Stimulated activated CD8-positive, alpha-beta memory T cell treated with anti-CD3 and anti-CD28 coated beads, Interleukin-2, amount 100 ng/mL, for 1 hour (primary cell): ENCODE measurements at places on chromosomes 11 and 22.

DNA sequence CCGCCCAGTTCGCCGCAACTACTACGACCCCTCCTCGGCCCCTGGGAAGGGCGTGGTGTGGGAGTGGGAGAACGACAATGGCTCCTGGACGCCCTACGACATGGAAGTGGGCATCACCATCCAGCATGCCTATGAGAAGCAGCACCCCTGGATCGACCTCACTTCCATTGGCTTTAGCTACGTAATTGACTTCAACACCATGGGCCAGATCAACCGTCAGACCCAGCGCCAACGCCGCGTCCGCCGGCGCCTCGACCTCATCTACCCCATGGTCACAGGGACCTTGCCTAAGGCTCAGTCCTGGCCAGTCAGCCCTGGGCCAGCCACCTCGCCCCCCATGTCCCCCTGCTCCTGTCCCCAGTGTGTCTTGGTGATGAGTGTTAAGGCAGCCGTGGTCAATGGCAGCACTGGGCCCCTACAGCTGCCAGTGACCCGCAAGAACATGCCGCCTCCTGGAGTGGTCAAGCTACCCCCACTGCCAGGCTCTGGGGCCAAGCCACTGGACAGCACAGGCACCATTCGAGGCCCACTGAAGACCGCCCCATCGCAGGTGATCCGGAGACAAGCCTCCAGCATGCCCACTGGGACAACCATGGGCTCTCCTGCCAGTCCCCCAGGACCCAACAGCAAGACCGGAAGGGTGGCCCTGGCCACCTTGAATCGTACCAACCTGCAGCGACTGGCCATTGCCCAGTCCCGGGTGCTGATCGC, 10.0 kb downstream of the DTX4 start:
- DNase-seq = no peak

DNA sequence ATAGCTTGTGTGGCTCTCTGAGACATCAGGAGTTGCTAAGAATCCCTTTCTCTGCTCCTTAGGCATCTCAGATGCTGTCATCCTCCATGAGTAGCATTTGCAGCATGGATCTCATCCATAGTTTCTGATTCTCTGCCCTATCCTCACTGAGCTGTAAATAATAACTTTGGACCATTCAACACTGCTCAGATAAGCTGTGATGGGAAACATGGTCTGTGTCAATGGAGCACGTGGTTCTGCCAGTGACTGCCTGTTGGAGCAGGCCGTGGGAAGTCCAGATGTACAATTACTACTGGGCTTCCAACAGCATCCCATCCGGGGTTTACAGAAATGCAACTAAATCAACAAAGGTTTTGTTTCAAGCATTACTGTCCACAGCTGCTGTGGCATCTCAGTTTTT, 160.1 kb downstream of the OR4C45 start:
- DNase-seq = no peak

DNA sequence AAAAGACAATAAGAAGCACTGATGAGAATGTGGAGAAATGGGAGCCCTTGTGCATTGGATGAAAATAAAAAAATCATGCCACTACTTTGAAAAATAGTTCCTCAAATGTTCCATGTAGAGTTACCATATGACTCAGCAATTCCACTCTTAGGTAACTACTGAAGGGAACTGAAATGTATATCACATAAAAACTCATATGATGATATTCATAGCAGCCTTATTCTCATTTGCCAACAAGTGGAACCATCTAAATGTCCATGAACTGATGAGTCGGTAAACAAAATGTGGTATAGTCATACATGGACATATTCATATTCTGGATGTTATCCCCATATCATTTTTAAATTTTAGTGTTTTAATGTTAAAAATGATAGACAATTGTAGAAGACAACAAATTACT, 3.5 kb downstream of the KRTAP5-9 start:
- no peak for DNase-seq

DNA sequence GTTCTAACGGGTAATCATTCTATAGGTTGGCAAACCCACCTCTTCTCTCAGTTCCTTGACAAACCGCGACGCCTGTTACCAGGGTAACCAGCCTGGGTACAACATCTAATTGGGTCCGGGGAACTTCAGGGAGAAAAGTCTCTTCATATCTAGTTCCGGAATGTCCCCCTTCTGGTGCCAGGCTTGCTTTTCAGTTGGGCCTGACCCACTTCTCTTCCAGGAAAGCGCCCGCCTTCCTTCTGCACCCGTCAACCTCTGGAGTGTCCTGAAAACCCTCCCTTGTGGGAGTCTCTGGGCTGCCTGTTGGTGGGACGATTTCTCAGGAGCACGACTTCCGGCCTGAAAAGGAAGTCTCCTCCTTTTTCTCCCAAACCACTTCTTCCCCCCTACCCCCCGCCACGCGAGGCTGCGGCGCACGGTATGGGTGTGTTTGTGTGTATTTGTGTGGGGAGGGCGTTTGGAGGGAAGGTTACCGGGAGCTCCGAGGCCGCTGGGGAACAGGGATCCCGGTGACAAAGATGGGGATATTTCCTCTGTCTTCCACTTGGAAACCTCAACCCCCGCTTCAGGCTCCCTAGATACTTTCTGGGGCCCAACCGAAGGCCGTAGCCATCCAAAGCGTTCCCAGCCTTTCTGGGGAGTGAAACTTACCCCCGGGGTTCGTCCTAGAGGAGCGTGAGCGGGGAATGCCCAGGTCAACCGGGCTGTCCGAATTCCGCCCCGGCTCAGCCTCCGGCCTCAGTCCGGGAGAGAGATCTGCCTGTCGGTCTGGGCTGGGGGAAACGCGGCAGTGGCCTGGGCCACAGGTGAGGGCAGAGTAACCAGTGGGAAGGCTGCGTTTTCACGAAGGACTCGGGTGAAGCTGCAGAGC, at the start of the genes NKAPD1 and PIH1D2:
Gene NKAPD1, plus strand, starts transcription at position 359 of the 871 bp plus-strand sequence. CDS start 1,276 bp downstream, outside the sequence.
Gene PIH1D2, minus strand, starts transcription at position 77 of the 871 bp plus-strand sequence. CDS start 843 bp downstream, outside the sequence.
- peak; percentile 66 for DNase-seq

DNA sequence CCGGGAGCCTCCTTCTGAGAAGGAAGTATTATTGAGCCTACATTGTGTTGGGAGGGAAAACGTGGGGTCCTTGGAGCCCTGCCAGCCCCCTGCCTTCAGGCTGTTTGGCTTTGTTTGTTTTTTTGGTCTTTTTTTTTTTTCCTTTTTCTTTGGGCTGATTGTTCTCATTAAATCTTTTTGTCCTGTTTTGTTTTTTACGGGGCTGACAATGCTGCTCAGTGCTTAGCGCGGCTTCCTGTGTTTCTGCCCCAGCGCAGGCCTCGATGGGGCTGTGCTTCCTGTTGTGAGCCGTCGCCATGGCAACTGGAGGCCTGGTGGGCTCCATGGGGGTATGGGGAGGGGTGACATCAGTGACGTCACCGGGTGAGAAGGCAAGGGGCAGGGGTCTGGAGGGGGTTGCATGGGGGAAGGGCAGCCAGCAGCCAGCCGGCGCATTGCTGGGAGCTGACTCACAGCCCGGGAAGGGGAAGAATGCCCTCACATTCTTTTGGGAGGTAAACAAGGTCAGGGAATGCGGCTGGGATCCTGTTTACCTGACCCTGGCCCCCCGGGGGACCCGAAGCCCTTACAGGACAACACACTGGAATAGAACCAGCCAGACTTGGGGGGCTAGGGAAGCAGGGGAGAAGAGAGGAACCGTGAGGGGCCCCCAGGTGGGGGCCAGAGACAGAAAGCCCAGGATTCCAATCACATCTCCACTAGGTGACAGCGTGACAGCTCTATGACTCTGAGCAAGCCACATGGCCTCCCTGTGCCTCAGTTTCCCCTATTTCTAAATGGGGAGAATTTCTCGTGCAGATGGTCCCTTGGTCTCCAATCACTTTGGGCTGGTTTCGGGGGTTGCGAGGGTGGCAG, 22.2 kb upstream of the CBX7 start:
- peak; percentile 62 for DNase-seq

- DNase-seq = no peak
Measured at GRCh38 chr22:27997538-27997937, 78.5 kb upstream of the PITPNB start.

- peak; percentile 84 for DNase-seq
Measured at GRCh38 chr11:72821920-72822799, 7.9 kb downstream of the ATG16L2 start.

GRCh38 chr11:9266132-9266736, 1.1 kb upstream of the DENND5A start:
- DNase-seq = no peak
